ENCODE measurements at places on chromosomes 12 and 14.
A peak's percentile ranks its signal among the peaks of the same experiment; 100 is the strongest.

GRCh38 chr12:71439362-71439612 lies 311 bp upstream of the LGR5 start:
- DNase-seq = no peak

DNA sequence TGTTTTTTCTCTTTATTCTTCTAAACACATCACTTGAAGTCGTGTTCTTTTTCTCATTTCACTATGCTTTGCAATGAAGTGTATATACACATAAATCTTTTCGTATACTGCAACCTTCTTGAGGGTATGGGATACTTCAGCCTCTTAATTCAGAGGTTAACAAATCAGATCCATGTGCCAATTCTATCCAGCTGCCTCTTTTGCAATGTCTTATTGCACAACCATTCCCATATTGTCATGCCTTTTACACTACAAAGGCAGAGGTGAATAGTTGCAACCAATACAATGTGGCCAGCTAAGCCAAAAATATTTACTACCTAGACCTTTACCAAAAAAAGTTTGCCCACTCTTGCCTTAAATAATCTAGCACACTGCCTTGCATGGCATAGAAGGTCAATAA lies 224.5 kb upstream of the FOXG1 start:
- no peak for DNase-seq

- DNase-seq = no peak
Measured at GRCh38 chr12:79140711-79141110, 276.1 kb downstream of the SYT1 start.

GRCh38 chr12:92493816-92494215 lies 209.0 kb upstream of the PLEKHG7 start:
- DNase-seq = no peak

GRCh38 chr12:92871116-92871515 lies 58.0 kb downstream of the EEA1 start:
- DNase-seq = no peak

- no peak for DNase-seq
Measured at GRCh38 chr14:91857614-91858013, 9.7 kb downstream of the TC2N start.

DNA sequence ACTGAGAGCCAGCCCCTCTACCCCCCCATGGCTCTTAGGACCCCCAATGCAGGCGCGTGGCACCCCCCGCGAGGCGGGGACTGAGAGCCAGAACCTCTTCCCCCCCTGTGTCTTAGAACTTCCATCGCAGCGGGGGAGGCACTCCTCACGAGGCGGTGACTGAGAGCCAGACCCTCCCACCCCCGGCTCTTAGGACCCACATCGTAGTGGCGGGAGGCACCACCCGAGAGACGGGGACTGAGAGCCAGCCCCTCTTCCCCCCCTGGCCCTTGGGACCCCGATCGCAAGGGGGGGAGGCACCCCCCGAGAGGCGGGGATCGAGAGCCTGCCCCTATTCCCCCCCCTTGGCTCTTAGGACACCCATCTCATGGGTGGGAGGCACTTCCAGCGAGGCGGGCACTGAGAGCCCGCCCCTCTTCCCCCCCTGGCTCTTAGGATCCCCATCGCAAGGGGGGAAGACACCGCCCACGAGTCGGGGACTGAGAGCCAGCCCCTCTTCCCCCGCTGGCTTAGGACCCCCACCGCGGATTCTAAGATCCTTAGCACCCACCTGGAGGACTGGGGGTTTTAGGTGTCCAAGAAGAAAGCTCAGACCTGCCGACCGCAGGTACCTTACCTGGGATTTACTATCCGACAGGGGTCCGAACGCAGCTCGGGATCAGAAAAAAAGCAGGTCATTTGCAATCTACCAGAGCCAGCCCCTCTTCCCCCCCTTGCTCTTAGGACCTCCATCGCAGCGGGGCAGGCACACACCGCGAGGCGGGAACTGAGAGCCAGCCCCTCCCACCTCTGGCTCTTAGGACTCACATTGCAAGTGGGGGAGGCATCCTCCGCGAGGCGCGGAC lies 44.9 kb downstream of the DDX11 start:
- DNase-seq = peak; percentile 71

DNA sequence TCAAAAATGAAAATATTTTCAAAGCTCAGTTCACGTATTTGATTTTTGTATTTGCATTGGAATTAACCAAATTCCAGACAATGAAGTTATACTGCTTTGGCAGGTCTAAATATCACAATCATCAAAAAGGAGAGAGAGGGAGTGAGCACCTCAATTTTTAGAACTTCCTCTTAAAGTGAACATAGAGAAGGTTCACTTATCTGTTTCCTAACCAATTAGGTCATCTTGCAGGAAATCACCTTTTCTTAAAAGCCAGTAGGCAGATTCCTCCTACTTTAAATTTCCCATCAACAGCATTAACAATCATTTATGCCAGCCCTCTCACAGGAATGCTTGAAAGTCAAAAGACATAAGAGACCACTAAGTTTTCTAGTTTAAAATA lies 388.7 kb downstream of the ZFP36L1 start:
- no peak for DNase-seq

DNA sequence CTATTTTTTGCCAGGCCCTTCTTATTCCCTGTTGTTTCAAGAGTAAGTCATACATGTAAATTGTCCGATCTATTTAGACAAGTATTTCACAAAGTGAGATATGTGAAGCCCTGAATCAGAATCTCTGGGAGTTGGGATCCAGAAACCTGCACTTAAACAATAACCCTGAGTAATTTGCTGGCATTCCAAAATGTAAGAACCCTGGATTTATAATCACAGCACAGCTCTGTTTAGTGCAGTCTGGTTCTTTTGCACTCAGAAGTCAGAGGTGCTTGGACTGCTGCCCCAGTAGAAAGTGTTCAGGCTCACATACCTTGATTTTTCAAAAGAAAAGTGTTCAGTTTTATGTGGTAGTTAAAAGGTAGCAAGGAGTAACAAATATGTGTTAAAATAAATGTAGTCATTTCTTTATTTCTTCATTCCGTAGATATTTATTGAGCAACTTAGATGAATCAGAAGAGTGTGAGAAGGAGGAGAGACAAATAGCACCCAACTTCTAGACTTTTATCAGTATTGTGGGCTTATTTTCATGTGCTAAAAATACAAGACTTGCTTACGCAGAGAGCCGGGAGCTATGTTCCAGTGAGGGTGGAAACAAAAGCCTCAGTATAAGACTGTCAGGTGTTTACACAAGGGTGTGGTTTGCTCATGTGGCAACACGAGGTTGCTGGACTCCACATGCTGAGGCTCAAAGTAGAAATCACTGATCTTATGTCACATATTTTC lies 70.1 kb downstream of the SYNE2 start:
- DNase-seq = no peak

DNA sequence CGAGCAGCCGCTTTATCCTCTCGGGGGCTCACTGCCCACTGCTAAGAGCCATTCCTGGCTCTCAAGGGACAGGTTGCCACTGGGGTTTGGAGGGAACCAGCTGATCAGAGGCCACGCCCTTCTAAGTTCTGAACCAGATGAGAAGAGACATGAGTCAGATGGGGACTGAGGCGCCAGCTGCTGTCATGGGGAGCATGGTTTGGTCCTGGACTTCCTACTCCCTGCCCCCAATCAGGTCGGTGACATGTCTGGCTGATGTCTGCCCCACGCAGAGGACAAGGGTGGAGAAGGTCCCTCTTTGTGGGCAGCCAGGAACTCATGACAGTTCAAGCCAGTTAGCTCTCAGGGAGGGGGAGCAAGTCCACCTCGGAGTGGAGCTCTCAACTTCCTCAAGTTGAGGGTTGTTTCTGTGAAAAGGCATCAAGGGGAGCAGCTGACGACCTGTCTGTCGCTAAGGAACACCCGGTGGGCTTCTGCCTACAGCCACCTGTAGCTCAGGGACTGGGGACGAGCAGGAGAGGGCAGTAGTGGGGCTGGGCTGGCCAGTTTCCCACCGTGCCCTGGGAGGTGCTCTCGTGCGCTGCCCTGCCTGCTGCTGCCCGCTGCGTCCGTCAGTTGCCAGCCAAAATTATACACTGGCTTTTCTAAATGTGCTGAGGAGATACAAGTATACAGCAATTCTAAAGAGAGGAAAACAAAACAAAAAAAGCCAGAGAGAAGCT lies 20.5 kb downstream of the PSMC1 start:
- DNase-seq = no peak

- no peak for DNase-seq
Measured at GRCh38 chr14:92425101-92425500, 88.5 kb upstream of the RIN3 start.

DNA sequence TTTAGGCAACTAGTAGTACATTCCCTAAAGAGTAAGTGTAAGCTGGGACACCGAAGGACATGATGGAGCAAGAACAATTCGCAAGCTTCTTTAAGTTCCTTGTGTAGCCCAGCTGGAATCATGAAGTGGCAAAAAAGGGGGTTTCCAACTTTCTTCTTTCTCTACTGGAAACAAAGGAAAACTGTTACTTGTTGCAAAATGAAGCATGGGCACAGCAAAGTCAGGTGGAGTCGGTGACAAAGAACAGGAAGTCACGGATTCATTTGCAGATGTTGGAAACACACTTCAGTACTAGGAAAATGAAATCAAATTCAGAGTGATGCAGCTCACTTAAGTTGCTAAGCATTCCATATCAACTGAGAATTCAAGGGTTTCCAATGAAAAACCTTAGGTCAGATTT lies 706.9 kb upstream of the STXBP6 start:
- DNase-seq = no peak

- peak; percentile 26 for DNase-seq
Measured at GRCh38 chr12:40261937-40262336, 37.1 kb downstream of the LRRK2 start.

GRCh38 chr14:88003425-88003824 lies 1.5 kb upstream of the GPR65 start:
- no peak for DNase-seq

- DNase-seq = no peak
Measured at GRCh38 chr14:68514608-68515194, 278.2 kb downstream of the ZFP36L1 start.

GRCh38 chr14:105641075-105641937 lies 114.9 kb downstream of the TMEM121 start:
- DNase-seq = no peak

DNA sequence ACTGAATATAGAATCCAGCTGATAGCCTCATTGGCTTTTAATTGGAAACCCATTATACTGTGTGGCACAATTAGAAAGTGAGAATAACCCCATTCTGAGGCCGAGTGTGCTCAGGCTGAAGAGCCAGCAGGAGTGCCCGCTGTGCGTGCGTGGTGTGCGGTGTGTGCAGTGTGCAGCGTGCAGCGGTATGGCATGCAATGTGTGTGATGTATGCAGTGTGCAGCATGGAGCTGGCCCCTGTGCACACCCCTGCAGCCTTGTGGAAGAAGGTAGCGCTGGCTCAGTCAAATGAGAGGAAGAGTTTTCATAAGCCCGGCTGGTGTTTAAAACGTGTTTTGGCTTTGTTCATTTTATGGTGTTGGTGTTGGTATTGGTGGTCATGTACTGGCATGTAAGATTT lies 22.9 kb downstream of the CKB start:
- no peak for DNase-seq

DNA sequence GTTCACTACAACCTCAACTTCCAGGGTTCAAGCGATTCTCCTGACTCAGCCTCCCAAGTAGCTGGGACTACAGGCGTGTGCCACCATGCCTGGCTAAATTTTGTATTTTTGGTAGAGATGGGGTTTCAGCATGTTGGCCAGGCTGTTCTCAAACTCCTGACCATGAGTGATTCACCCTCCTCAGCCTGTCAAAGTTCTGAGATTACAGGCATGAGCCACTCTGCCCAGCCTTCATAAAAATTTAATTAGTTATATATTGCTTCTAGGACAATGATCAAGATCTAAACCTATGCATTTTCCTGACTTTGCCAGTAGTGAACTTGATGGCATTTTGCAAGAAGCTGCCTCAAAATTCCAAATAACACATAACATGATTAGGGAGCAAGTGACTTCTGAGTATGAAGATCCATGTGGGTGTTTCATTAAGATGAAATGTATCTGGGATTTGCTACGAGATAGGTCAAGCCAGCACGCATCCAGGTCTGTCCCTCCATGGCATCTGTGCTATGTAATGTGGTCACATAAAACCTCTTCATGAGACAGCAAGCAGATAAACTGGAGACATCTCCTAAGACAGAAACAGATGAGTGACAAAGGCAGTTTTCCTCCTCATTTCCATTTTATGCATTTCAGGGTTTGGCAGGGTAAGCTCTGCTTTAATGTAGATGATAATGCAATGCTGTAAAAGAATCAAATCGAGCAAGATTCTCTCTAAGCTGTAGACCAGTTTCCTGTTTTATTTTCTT lies 319.4 kb upstream of the ATP2B1 start:
- no peak for DNase-seq

GRCh38 chr12:28909291-28909690 lies 239.8 kb upstream of the FAR2 start:
- no peak for DNase-seq

- no peak for DNase-seq
Measured at GRCh38 chr12:111257435-111257902, 111.4 kb downstream of the PHETA1 start.

- DNase-seq = no peak
Measured at GRCh38 chr12:107500307-107500706, 185.3 kb upstream of the PWP1 start.

GRCh38 chr12:24494401-24494800 lies 454.5 kb downstream of the BCAT1 start:
- no peak for DNase-seq

DNA sequence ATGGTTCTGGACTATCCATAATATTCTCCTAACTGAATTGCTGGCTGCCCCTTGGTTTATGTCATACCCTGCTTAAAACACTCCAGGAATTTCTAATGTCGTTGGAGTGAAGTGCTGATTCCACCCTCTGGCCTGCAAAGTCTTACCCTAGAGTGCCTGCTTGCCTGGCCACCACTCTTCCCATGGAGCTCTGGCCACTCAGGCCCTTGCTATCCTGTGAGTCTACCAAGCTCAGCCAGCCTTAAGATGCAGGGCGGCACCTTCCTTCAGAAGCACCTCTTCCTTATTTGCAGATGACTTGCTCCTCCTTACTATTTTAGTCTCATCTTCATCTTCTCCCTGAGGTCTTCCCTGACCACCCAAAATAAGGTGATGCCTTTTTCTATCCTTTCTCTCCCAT lies 35.3 kb downstream of the SLC6A15 start:
- DNase-seq = no peak

GRCh38 chr14:80780500-80780899 lies 161.0 kb downstream of the CEP128 start:
- no peak for DNase-seq

DNA sequence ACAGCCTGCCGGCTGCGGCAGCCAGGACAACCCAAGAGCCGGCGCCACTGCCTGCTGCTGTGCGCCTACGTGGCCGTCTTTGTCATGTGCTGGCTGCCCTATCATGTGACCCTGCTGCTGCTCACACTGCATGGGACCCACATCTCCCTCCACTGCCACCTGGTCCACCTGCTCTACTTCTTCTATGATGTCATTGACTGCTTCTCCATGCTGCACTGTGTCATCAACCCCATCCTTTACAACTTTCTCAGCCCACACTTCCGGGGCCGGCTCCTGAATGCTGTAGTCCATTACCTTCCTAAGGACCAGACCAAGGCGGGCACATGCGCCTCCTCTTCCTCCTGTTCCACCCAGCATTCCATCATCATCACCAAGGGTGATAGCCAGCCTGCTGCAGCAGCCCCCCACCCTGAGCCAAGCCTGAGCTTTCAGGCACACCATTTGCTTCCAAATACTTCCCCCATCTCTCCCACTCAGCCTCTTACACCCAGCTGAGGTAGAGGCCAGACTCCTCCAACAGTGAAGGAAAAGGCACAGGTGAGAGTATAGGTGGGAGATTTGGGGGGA lies 10.3 kb downstream of the ZBTB39 start:
- no peak for DNase-seq
